Activated naive CD8-positive, alpha-beta T cell treated with anti-CD3 and anti-CD28 coated beads, Interleukin-2, amount 10 ng/mL, durations not matched to agents 7 days and 5 days (primary cell): ENCODE measurements at places on chromosomes 7 and 10. TPM values are rescaled to one million over a fixed set of nuclear protein-coding genes. Genes with fewer than 3 reads are reported as not detected.

The GIMAP8 gene
- 29.2 TPM for total RNA-seq

The BAIAP2L1 gene
- 1.4 TPM for total RNA-seq

The CYP3A7 gene
- not detected for total RNA-seq

The GPRIN2 gene
- total RNA-seq: not detected

The MARCHF5 gene
- total RNA-seq: 27.2 TPM

The GIMAP5 gene
- 123 TPM for total RNA-seq

The POLR2J2 gene
- 20.8 TPM for total RNA-seq

The GLI3 gene
- 0.75 TPM for total RNA-seq

The SLC39A12 gene
- not detected for total RNA-seq

The MCM10 gene
- 45.0 TPM for total RNA-seq

GRCh38 chr10:34378297-34378696 lies 436.8 kb downstream of the PARD3 start:
- no peak for DNase-seq

DNA sequence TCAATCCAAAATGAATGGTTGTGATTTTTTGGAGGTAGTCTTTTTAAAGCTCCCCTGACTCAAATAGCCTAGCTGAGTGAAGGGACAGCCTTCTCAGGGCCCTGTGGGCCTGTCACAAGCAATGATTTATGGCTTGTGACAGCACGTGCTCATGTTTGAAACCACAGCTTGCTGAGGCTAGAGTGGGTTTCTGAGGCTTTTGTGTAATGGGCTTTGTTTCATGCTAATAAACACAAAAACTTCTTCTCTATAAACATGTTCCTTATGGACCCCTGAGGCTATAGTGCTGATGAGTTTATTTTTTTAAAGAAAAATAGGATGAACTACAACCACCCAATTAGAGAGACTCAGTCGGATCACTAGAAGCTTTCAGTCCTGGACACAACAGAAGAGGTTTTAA lies 36.1 kb upstream of the BET1 start:
- no peak for DNase-seq

GRCh38 chr10:115710136-115710535 lies 562.9 kb downstream of the GFRA1 start:
- DNase-seq: no peak

- DNase-seq: no peak
These were observed 37.2 kb downstream of the PLEKHS1 start for GRCh38 chr10:113788604-113789083.

DNA sequence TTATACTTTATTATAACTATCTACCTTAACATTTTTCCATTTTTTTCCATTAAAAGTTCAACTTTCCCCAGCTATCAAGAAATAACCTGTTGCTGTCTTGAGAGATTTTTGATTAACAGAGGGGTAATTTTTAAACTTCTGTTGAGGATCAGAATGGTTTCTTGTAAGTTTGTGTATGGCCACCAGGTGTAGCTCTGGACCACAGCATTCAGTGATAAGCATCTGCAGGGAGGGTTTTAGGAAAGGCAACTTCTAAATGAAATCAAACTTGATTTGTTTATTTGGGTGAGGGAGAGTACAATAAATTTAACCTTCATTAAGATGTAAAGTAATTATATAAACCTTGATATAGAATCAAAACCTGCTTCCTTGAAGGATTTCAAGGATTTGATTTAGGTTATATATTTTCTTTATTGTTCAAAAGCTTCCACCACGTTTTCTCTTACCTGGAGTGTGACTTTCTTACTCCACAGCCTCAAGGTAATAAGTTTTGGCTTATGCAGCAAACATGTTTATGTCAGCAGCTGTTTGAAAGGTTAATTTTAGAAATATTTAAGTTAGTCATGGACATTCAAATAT lies 153.3 kb downstream of the STK31 start:
- no peak for DNase-seq

GRCh38 chr10:69583106-69583505 lies 9.9 kb upstream of the NEUROG3 start:
- no peak for DNase-seq

GRCh38 chr7:155258226-155258560 lies 39.5 kb upstream of the INSIG1 start:
- no peak for DNase-seq

DNA sequence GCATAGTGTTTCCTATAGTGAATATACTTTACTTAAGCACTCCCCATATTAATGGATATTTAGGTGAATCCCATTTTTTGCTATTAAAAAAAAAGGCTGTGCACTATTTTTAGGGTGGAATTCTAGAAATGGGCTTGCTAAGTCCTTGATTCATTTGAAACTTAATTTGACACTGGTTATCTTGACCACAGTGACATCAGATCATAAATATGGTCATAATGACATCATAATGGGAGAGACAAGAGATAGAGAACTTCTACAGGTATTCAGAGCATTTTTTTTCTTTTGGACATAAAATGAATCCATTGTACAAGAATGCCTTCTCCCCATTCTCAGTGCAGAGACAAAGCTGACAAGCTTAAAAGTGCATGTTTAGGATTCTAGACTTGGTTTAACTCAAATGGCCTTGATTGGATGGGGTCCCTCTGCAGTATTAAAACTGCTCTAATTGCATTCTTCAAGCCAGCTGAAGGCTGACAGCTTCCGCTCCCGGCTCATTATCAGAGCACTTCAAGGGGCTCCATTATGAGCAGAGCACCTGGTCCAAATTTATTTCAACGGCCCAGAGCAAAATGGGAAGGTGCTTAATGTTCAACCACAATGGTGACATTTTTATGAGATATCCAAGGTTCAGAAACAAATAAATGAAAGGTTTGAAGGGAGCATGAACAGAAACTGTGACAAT lies 104.8 kb downstream of the JAZF1 start:
- DNase-seq: no peak

- no peak for DNase-seq
These were observed 2.5 kb downstream of the TAS2R5 start for GRCh38 chr7:141792526-141792925.

DNA sequence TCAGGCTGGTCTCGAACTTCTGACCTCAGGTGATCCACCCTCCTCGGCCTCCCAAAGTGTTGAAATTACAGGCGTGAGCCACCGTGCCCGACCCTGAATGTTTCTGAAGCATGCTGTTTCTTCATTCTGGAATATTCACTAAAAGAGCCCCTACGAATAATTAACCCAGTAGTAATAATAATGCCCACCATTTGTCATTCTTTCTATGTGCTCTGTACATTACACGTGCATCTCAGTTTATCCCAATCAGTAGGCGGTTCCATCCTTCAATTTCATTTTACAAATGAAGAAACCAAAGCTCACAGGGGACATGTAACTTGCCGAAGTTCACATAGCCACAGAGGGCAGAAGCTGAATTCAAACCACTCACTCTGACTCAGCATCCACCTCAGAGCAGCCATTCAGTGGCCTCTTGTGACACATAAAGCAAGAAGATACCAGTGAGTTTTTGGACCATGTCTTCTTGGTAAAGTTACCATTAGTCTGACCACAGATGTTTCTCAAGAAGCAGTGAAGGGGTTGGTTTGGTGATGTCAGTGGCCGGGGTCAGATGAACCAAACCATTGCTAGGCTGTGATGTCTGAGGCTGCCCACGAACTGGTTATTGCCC lies 71.9 kb upstream of the DUSP5 start:
- DNase-seq: no peak

- DNase-seq: no peak
These were observed 7.6 kb upstream of the OGDHL start for GRCh38 chr10:49769692-49770091.

DNA sequence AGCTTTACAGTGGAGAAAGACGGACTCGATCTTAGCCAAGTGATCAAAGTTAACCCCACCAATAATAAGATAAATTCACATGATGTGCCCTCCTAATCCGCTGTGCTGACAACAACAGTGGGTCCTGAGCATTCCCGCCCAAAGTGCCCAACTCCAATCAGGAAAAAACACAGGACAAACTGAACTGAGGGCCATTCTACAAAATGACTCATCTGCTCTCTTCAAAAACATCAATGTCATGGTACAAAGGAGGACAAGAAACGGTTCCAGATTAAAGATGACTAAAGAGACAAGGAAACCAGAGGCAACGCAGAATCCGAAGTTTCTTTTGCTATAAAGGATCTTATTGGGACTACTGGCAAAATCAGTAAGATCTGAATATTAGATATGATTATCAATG lies 79.4 kb downstream of the CTBP2 start:
- no peak for DNase-seq

GRCh38 chr7:50304911-50305582 lies 531 bp downstream of the IKZF1 start:
- peak; percentile 64 for DNase-seq

DNA sequence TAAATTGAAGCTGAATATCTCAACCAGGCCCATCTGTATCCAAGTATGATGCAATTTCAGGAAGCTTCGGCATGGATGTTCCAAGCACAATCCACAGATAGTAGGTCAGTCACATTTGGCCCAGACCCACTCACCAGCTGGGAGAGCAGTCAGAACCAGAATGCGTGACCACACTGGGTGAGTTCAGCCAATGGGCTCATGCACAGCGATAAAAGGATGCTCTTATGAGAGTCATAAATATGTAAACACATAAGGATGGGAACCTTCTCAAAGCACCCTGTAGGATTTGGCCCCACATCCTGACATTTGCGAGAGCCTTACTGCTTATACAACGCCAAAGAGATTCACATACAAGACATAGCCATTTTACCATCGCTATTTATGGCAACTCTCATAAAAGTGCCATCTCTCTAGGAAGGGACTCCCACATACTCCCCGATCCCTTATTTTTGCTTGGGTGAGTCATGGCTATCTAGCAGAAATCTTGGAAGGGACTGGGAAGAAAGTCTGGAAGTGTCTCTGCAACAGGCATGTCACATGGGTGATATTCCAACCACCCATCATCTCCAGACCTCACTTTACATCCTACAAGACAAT lies 3.0 kb downstream of the AFAP1L2 start:
- DNase-seq: no peak

DNA sequence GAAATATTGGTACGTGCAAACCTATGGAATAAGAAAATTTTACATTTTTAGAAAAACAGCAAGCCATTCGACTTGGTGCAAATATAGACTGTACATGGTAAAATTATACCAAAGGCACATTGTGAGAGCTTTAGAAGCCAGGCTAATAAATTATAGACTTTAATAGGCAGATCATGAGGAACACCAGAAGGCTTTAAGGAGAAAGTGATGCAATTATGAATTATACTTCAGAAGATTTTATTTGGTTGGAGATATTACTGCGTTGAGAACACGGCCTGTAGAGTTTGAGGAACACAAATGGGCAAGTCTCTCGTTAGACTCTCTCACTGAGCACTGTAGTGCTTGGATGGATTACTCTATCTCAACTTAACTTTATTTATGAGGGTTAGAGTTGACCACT lies 141.7 kb downstream of the MACC1 start:
- DNase-seq: no peak

GRCh38 chr7:85479918-85480643 lies 293.2 kb upstream of the SEMA3D start:
- no peak for DNase-seq

- peak; percentile 87 for DNase-seq
These were observed 221.6 kb upstream of the MKLN1 start for GRCh38 chr7:131105799-131106680.

DNA sequence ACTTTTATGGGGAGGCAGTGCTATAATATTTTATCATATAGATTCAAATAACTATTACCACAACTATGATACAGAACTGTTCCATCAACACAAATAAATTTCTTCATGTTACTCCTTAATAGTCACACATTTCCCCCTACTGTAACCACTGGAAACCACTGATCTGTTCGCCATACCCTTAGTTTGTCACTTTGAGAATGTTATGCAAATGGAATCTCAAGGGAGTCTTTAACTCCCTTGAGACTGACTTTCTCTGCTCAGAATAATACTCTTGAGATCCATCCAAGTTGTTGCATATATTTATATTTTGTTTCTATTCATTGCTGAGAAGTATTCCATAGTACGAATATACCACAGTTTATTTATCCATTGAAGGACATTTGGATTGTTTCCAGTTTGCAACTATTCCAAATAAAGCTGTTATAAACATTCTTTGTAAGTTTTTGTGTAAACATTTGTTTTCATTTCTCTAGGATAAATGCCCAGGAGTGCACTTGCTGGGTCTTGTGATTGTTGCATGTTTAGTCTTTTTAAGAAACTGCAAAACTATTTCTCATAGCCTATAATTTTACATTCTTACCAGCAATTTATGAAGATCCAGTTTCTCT lies 19.7 kb upstream of the PON2 start:
- no peak for DNase-seq

DNA sequence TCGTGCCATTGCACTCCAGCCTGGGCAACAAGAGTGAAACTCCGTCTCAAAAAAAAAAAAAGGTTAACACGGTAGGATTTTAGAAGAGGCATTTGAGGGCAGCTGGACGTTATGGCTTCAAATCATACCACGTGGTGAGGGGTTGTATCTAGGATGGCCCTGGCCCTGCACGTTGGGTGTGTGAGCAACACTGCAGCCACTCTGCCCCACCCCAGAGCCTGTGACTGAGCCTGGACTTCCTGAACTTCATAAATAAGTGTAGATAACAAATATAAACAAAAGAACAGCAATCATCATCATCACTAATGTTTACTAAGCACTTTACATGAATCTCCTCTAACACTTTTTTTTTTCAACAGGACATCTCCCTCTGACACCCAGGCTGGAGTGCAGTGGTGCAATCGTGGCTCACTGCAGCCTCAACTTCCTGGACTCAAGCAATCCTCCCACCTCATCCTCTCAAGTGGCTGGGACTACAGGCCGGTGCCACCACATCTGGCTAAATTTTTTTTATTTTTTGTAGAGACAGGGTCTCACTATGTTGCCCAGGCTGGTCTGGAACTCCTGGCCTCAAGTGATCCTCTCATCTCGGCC lies 169.5 kb upstream of the FRMD4A start:
- no peak for DNase-seq

GRCh38 chr7:145557805-145558204 lies 558.8 kb upstream of the CNTNAP2 start:
- DNase-seq: no peak

DNA sequence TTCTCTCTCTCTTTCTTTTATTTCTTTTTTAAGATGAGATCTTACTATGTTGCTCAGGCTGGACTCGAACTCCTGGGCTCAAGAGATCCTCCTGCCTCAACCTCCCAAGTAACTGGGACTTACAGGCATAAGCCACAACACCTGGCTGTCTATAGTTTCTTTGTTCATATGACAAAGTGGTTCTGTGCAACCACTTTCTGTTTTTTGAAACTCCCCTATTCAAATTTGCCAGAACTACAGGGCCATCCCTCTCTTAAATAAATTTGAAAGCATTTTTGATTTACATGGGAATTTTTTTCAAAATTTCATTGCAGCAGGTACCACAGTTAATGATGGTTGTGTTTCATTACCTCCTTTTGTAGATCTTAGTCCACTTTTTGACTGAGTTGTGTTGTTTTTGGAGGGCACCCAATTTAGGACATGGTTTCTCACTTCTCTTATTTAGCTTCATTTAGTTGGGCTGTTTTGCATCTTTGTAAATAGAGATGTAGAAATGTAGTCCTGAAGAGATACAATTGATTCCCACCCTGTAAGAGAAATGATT lies 119.2 kb downstream of the LRRC4 start:
- DNase-seq: no peak

DNA sequence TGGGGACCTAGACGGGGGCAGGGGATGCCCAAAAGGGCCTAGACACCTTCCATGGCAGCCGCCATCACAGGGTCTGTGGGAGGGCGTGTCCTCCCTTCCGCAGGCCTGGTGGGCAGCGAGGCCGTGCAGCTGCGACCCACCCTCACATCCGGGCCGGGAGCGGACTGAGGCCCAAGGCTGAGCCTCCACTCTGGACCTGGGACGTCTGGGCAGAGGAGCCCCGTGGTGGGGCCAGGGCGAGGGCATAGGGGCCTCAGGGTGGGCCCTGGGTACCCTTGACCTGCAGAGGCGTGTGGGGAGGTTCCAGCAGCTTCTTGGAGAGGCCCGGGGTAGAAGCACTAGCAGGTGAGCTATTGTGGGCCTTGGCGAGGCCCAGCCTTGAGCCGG lies 49.2 kb downstream of the PWWP2B start:
- DNase-seq: no peak
